ENCODE measurements at places on chromosomes 1 and 21.
A peak's percentile ranks its signal among the peaks of the same experiment; 100 is the strongest.

DNA sequence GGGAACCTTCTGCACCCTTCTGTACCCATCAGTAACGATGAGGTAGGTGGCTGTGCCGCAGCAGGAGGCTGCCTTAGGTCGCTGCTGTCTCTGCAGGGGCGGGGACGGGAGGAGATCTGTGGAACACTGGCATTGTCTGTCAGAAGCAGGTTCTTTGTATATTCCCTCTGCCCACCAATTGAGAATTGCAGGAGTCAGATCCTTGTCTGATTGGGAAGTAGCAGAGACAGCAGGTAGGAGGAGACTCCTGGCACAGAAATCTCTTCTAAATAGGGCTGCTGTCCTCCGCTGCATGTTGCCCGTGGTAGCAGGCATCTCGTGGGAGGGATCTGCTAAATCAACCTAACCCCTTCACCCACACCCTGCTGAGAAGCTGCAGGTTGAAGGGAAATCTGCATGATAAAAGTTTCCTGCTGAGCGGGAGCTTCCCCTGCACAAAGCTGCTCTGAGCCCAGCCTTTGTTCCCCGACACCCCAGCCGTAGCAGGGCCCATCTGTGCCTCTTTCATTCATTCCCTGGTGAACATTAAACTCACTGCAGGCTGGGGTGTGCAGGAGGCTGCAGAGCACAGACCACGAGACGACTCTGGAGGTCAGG, 15.9 kb downstream of the SARS1 start:
- peak; percentile 88 for DNase-seq

DNA sequence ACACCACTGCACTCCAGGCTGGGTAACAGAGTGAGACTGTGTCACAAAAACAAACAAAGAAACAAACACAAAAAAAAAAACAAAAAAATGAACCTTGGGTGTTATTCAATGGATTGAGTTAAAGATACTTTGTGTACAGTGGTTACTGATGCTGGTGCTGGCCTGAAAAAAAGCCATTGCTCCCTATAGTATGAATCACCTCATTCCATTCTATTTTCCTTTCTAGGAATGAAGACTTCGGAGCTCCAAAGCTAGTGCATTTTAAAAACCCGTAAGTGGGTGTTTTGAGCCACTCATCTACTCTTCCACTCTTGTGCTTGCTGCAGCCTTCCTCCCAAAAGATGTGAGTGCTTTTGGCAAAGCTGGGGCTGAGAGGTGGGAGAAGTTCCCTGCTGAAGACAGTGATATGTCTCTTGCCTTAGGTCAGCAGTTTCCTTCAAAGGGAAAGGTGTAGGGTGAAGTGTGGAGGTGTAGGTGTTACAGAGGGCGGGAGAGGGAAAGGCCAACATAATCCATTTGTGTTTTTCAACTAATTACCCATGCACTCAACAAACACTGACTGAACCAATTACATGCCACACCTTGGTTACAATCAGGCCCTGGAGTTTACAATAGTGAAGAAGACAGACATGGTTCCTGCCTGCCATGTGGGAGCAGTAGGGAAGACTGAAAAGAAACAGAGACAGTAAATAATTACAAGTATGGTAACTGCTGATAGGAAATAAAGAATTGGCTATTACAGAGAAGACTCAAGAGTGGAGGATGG, 55.0 kb upstream of the SERBP1 start:
- DNase-seq: no peak

GRCh38 chr1:93615582-93616150, 66.0 kb downstream of the BCAR3 start:
- DNase-seq: peak; percentile 97

GRCh38 chr1:194618101-194618500, 1431.7 kb upstream of the B3GALT2 start:
- no peak for DNase-seq

DNA sequence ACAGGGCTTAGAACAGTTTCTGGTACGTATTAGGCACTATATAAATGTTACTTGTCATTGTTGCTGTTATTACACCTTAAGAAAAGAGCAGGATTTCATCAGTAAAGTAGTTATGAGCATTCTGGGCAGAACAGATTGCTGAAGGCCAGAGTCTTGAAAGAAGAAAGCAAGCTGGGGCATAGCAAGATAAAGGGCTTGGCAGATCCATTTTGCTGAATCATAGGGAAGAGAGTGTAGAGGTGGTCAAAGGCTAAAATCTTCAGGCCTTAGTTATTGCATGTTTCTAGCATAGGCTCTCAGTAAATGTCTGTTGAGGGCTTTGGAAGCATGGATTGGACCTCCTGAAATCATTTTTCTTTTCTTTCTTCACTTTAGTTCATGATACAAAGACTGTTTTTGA, 67.5 kb downstream of the PLA2G4A start:
- no peak for DNase-seq

DNA sequence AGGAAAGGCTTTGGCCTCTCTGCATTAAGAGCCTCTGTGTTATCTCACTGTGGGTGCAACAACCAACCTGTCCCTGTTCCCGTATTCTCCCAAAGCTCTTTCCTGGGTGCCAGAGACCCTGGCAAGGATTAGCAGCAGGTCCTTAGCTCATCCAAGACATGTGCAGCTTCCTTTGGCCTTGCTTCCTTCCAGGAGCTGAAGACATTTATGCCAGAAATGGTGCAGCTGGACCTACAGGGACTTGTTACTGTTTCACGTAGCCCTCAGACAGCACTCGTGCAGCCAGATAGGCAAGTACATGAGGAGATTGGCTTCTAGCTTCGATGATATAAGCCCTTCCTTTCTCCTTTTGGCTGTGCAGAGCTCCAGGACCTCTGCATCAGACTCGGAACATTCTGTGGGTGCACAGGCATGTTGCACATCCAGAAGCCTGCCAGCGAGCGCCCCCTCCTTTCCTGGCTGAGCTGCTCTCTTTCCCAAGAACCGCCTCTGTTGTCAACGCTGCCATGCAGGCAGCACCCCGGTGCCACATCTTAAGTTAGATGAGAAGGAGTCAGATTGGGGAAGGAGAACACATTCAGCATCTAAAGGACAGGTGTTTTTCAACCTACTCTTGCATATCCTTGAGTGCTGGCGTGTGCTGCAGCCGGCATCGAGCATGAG, 284.5 kb upstream of the PLXNA2 start:
- DNase-seq: no peak

- no peak for DNase-seq
These were observed 347.4 kb upstream of the ADGRL2 start for GRCh38 chr1:81453367-81453703.

DNA sequence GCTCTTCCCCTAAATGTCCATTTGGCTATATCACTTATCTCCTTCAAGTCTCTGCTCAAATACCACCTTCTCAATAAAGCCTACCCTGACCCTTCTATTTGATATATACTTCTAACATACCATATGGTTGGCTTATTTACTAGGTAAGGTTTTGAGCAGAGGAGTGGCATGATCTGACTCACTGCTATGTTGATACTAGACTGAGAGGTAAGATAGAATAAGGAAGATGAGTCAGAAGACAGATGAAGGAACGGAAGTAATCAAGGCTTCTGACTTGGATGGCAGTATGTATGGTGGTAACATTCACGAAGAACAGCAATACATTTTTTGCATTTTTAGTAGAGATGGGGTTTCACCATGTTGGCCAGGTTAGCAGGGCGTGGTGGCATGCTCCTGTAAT, 4.8 kb upstream of the HRNR start:
- no peak for DNase-seq

- DNase-seq: no peak
These were observed 79.5 kb upstream of the BACH1 start for GRCh38 chr21:29219165-29219770.

DNA sequence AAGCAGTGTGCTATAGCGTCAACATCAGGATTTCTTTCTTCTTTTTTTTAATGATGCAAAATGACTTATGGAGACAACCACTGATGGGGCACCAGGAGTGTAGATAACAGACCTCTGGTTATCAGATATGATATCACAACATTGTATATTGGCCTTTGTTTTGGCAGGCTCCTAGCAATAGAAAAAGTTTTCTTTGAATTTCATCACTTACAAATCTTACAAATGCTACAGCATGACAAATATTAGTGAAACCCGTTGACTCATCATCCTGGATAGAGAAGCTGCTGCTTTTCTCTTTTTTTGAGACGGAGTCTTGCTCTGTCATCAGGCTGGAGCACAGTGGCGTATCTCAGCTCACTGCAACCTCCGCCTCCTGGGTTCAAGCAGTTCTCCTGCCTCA, 92.9 kb downstream of the LTN1 start:
- DNase-seq: no peak

DNA sequence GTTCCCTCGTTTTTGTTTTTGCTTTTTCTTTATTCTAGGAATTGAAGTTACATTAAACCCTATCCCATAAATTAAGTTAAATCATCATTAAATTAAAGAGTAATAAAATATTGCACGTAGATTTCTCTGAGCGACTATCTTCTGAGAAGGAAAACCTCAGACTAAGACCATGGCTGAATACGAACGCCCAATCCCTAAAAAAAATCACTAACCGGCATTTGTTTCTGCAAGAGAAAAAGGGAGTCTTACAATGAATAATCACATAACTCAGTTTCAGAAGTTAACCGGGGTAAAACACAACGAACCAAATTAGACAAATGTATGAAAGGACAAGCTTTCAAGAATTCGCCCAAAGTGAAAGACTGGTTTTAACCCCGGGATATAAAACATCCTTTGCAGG, 1.3 kb downstream of the PIK3R3 start:
- DNase-seq: no peak

- DNase-seq: no peak
These were observed 42.9 kb downstream of the USP24 start for GRCh38 chr1:55172272-55172671.

DNA sequence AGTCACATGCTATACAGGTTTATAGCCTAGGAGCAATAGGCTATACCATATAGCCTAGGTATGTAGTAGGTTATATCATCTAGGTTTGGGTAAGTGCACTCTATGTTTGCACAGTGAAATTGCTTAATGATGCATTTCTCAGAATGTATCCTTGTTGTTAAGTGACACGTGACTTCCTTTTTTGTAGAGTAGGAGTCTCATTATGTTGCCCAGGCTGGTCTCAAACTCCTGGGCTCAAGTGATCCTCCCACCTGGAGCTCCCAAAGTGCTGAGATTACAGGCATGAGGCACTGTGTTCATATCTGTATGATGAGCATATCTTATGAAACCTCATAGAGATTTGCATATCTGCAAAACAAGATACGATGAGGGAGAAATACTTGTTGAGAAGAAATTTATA, 13.8 kb upstream of the ABCB10 start:
- DNase-seq: no peak
